ENCODE measurements at places on chromosomes 1 and 21.

DNA sequence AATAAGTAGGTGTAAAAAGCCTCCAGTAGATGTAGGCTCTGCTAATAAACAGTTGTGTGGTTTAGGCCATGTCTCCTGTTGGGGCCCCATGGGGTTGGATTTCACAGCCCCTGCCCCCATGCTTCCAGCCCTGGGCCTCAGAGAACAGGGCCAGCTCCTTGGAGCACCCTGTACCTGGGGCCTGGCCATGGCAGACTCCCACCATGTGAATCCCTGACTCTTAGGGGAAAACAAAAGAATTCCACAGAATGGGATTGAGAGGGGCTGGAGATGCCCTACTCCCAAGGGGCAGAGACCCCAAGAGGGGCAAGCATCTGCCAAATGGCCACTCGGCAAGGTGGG lies 11.5 kb downstream of the LRP8 start:
- no peak for DNase-seq

DNA sequence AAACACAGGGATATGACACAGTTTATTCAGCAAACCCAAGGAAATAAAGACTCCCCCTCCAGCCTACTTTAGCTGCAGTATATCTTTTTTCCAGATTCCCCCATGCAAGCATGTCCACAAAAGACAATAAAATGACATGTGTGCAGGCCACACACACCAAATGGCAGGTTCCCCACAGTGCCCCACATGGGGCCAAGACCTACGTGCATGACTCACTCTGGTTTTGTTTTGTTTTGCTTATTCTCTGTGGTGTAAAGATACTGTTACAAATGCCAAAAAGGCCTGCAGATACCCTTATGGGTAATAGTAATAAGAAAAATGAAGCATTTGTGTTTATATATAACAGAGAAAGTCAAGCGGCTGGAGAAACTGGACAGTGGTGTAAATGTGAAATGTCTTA lies 71.6 kb downstream of the RD3 start:
- no peak for DNase-seq

DNA sequence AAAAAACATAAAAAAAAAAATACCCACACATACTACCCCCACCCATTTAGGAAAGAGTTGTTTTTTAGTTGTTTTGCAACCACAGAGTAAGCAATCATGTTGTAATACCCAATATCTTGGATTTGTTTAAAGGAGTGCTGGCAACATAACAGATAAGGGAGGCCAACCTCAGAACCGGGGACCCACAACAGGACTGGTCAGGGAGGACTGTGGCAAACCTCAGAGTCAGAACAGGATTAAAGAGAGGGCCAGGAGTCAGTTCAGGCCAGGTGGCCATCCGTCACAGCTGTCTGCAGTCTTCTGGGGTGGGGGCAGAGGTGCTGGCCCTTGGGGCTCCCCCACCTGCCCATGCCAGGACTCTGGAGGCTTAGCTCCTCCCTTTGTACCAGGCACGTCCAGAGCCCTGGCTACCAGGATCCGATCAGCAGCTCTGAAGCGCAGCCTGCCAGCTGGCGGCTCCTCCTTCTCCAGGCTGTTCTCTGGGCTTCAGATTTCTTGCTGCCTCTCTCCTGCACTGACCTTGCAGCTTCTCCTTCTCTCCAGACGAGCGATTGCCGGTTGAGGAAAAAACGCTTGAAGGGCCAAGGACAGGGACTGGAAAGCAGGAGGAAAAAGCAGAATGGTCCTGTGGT lies 7.9 kb downstream of the H6PD start:
- DNase-seq = no peak

GRCh38 chr1:168086438-168086837 lies 50.3 kb downstream of the GPR161 start:
- no peak for DNase-seq

GRCh38 chr1:193769651-193770050 lies 583.2 kb upstream of the B3GALT2 start:
- no peak for DNase-seq

DNA sequence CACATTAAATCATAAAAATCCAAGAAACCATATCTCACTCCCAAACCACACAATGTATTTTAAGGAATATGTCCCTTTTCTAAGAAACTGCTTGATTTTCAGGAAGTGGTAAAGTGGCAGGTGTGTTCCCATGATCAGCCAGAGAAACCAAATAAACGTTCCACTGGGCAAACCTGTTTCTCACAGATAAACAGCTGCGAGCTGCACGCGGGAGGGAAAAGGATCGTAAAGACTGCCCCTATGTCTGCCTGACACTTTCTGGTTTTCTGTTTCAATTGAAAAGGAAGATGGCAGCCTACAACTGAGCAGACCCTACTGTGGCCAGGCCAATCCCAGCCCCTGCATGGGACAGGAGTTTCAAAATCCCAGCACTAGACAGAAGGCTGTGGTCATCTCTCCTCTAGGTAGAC lies 36.6 kb downstream of the HIVEP3 start:
- DNase-seq = peak; percentile 44

DNA sequence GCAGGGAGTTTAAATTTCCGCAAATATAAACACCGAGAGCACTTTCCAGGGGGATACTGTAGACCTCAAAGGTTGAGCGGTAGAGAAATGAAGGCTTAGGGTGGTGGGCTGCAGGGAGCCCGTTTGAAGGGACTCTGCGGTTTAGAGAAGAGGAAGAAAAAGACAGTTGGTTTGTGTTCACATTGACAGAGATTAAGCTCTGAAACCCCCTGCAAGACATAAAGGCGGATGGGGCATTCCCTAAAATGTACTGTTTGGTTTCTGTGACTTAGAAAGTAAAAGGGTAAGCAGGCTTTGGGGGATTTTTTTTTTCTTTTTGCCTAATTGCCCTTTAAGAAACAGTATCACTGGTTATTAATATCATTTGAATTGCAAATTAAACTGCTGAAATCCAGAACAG lies 1.3 kb downstream of the KAZN start:
- DNase-seq = no peak

- no peak for DNase-seq
Measured at GRCh38 chr1:14970115-14970798, 183.3 kb upstream of the TMEM51 start.

DNA sequence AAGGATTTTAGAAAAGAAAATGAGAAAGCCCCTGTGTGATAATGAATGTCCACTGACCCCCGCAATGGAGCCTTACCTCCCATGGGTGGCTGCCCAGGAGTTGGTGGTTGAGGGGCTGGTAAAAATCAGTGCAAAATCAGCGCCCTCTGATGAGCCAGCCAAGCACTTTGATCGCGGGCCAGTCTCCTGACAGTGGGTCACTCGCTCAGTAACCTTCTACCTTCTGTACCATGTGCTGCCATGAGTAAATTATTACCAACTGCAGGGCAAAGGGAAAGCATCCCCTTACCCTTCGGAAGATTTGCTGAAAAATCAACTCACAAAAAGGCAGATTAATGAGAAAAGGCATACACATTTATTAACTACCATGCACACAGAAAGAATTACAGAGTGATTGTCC lies 58.8 kb downstream of the KCNK1 start:
- no peak for DNase-seq

GRCh38 chr1:157008502-157008901 lies 37.0 kb downstream of the ARHGEF11 start:
- DNase-seq = no peak

DNA sequence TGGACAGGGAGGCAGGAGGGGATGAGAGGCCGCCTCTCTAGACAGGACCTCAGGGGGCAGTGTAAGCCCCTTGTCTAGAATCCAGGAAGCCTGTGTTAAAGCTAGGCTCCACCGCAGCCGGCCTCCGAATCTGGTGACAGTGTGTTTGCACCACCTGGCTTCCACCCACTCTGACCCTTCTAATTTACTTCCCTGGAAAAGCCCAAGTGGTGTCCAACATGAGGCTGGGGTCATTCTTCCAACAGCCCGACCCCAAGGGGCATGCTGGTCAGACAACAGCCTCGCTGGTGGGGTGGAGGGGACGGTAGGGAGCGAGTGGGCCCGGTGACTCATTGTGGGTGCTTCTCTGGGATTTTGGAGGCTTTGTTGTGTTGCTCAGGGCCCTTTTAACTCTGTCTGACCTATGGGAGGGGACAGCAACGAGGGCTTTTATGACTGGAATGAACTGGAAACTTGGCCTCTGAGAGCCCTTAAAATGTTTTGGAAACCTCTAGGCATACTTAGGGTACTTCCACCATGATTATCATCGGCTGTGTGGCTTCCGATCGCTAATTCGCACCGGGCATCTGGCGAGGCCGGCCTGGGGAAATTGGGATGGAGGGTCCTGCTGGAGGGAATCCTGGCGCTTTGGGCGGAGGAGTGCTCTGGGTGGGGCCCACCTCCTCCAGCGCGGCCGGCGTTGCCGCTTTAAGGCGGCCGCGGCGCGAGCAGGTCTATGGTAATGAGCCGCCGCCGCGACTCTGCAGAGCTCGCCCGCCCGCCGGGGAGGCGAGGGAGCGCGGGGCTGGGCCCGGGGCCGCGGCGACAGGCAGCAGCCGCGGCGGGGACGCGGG lies at the start of gene CELSR2:
CELSR2 (plus strand) TSS at position 743 of the 833 bp plus-strand sequence. CDS start 541 bp downstream, outside the sequence.
- DNase-seq = peak; percentile 72

- DNase-seq = no peak
Measured at GRCh38 chr1:221188458-221188857, 309.2 kb downstream of the HLX start.

- no peak for DNase-seq
Measured at GRCh38 chr1:116502671-116503314, 68.0 kb downstream of the CD58 start.

DNA sequence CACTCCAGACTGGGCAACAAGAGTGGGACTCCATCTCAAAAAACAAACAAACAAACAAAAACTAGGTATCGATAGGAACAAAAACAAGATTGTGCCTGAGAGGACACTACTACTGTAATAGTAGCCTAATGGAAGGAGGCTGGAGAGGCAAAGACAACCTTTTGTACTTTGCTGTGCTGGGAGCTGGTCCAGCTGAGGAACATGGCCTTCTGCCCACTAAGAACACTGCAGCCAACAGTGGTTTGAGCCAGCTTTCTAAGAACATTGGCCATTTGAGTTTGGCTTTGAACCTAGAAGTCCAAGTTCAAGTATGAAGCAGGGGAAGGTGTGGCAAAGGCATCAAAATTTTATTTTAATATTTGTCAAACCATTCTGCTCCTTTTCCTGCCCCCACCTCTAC lies 22.7 kb upstream of the RGS8 start:
- DNase-seq = no peak

DNA sequence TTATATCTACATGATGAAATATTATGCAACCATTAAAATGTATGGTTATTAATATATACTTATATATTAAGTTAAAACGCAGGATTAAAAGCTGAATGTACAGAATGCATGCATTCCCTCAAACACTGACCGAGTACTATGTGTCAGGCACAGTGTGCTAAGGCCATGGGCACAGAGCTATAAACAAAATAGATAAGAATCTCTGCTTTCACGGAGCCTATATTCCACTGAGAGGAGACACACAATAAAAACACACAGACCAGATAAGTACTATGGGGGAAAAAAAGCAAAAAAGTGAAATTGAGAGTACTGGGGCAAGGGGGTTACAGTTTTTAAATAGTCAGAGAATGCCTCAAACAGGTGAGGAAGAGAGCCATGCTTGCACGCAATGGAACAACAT lies 62.7 kb downstream of the GPATCH2 start:
- DNase-seq = no peak

- DNase-seq = no peak
Measured at GRCh38 chr1:233094269-233094668, 143.9 kb downstream of the NTPCR start.

DNA sequence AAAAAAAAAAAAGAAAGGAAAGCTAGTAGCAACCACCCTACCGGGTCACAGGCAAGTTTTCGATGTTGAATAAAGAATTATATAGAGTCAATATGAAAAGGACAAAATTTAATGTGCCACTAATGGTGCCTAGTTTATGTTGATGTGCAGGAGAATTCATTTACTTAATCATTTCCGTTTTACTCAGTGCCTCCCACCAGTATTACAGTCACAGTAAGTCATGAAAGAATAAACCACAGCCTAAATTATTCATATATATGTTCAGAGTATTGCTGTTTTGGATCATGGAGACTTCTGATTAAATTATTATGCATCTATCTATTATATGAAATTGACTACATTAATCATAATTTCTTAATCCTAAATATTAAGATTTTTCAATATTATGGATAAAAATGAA lies 35.3 kb downstream of the FNBP1L start:
- DNase-seq = no peak

DNA sequence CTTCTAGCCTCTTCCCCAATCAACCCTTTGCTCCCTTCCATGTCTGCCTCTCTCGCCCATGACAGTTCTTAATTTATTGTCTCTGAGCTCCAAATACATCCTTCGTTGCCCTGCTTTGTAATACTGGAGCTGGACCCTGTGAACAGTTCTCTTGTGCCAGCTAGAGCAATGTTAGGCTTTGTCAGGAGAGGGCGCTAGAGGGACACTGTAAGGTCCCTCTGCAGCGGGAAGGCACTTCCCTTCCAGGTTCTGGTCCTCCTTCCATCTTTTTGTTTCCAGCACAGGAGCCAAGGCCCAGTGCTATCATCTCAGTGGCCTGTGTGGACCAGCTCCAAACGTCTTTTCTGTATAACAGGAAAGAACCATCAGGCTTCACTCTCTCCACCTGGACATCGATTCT lies 95.9 kb downstream of the PTPRU start:
- DNase-seq = peak; percentile 83

GRCh38 chr1:108345776-108346531 lies 102.1 kb upstream of the NBPF4 start:
- DNase-seq = peak; percentile 26

GRCh38 chr1:222790115-222790514 lies 24.7 kb upstream of the DISP1 start:
- DNase-seq = no peak

- peak; percentile 16 for DNase-seq
Measured at GRCh38 chr1:22641906-22642636, 1.4 kb upstream of the C1QC start.

- peak; percentile 53 for DNase-seq
Measured at GRCh38 chr21:43333298-43334062, 93.5 kb downstream of the SIK1 start.

DNA sequence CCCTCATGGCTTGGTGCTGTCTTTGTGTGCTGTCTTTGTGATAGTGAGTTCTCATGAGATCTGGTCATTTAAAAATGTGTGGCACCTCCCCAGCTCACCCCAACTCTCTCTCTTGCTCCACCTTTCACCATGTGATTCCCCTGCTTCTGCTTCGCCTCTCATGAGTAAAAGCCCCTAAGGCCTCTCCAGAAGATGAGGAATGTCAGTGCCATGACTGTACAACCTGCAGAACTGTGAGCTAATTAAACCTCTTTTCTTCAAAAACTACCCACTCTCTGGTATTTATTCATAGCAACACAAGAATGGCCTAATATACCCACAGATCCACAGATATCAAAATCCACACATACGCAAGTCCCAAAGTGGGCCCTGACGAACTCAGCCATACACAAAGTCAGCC lies 88.9 kb upstream of the PPP2R5A start:
- no peak for DNase-seq
